ENCODE measurements at places on chromosomes 2 and 18.

- DNase-seq: no peak
Measured at GRCh38 chr2:177249038-177249437, 15.5 kb downstream of the NFE2L2 start.

GRCh38 chr2:2798337-2798736, 467.3 kb upstream of the MYT1L start:
- no peak for DNase-seq

GRCh38 chr2:210046851-210047500, 44.5 kb downstream of the RPE start:
- DNase-seq: no peak

DNA sequence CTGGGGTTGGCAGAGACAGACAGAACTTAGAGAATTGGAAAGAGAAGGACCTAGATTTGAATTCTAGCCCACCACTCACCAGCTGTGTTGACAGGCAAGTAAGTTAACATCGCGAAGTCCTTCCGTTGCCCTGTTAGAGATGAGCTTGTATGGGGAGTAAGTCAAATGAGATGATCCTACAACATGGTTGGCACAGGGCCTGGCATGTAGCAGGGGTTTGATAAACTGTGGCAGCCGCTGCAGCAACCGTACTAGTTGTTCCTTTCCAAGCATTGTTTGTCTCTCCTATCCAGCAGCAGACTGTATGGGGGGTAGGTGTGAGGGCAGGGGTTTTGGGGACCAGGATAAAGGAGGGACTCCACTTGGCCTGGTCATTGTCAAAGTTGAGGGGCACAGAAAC, 16.0 kb downstream of the TET3 start:
- no peak for DNase-seq

GRCh38 chr18:26711756-26712155, 153.8 kb downstream of the AQP4 start:
- no peak for DNase-seq

DNA sequence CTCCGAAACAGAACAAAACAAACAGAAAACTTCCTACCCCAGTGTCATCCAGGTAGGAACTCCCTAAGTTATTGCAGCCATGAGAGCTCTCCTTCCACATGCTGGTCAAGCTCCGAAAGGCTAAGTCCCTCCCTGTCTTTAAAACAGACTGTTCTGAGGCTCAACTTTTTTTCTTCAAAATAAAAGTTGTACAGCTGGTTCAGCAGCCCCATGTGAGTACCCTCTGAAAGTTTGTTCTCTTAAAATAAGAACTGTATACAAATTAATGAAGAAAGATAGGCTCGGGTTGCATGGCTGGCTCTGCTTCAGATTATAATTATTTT, at the start of gene PDE1A:
Gene PDE1A (minus strand): TSS at position 119 of the 323 bp plus-strand sequence.
- DNase-seq: no peak
